ENCODE measurements at places on chromosomes 3 and 15.

DNA sequence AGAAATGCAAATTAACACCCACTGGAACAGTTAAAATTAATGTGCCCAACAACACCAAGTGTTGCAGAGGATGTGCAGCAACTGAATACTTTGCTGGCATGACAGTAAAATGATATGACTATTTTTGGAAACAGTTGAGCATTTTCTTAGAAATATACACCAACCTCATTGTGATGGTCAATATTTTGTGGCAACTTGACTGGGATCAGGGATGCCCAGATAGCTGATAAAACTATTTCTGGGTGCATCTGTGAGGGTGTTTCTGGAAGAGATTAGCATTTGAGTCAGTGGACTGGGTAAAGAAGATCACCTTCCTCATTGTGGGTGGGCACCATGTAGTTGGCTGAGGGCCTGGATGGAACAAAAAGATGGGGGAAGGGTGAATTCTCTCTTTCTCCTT, 57.9 kb downstream of the RPLP1 start:
- no peak for DNase-seq

- no peak for DNase-seq
Observed at GRCh38 chr15:51992953-51993352, 21.4 kb upstream of the LEO1 start.

DNA sequence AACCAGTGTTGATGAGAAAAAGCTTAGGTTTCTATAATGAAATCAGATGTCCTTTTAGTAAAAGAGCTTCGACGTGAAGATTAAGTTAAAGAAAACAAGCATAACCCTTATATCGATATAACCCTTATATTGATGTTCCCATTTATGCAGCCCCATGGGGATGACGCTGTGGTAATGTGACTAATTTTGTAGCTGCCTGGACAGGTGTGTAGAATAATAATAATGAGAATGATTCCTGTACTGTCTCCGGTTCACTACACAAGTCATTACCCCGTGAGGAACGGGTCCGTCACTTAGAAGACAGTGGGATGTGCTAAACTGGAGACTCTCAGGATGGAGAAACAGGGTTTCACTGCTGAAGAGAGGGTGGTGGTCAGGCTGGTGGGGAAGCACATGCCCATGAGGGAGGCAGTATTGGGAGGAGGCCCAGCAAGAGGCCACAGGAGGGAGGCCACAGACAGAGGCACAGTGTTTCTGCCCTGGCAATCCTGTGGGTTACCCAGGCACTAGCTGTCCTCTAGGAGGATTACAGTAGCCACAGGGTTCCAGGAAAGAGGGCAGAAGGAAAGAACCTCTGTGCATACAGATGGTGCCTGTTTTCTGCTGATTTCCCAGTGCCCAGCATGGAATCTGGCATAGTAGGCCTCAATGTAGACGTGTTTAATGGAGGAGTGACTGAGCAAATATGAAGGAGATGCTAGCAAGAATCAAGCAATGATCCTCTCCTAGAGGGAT, 191.1 kb upstream of the TSC22D2 start:
- DNase-seq: no peak

- DNase-seq: no peak
Observed at GRCh38 chr3:127457094-127457475, 133.4 kb downstream of the TPRA1 start.

DNA sequence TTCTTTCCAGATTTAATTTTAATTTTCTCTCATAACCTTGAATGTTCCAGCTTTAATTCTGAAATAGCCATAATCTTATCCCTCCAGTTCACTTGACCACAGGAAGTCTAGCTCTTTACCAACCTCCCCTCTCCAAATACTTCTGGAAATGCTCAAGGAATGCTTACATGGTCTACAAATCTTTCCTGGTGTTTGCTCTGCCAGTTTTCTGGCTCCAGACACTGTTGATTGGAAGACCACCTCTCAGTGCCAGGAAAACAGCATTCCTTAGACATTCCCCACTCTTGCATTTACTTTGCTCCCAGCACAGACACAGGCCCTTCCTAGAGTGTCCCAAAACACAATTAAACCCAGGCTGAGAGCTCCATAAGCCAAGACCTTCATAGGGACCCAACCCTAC, 98.6 kb downstream of the MESD start:
- DNase-seq: no peak

DNA sequence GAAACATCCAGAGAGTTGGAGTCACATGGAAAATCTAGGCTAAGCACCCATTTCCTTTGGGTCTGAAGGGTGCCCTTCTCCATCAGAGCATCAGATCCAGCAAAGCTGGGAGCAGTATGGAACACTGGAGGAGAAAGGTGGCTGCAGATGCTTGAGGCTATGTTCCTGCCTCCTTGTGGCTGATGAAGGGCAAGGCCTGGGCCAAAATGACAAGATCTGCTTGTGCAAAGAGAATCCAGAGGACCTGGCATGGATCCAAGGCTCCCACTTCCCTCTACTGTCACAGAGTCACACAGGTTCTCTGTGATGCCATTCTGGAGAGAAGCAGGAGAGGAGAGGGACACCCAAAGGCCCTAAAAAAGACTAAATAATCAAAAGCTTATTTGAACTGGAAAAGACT, 9.2 kb upstream of the ATP8B4 start:
- DNase-seq: no peak

DNA sequence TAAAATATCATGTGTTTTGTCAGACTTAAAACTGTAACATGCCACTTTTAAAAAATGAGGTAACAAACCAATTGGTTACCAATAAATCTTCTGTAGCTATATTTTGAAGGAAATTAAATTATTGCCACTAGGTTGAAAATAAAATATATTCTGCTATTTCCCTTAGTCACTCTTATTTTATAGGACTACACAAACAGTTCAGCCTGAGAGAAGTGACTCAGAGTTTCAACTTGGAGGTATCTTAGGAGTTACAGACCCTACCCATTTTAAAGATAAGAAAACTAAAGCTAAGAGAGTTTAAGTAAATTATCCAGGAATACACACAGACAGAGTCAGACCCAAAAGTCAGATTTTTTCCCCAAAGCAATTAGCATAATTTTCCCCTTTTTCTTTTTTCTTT, 65.1 kb downstream of the PIK3CB start:
- DNase-seq: no peak

- no peak for DNase-seq
Observed at GRCh38 chr3:43770426-43771103, 79.8 kb downstream of the ABHD5 start.

GRCh38 chr3:127831723-127832172, 9.4 kb upstream of the MGLL start:
- DNase-seq: no peak

DNA sequence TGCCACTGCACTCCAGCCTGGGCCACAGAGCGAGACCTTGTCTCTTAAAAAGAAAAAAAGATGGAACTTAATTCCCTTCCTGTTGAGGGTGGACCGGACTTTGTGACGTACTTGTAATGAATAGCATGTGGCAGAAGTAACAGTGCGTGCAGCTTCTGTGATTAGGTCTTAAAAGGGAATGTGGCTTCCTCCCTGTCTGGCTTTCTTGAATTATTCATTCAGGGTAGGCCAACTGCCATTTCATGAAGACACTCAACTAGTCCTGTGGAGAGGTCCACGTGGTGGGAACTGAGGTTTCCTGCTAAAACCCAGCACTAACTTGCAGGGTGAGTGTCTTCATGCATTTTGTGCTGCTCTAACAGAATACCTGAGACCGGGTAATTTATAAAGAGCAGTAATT, 98.9 kb upstream of the PIAS1 start:
- no peak for DNase-seq

GRCh38 chr15:70093481-70094319, 4.0 kb downstream of the TLE3 start:
- no peak for DNase-seq

- DNase-seq: no peak
Observed at GRCh38 chr3:48367201-48367600, 4.8 kb upstream of the FBXW12 start.

- no peak for DNase-seq
Observed at GRCh38 chr15:74313889-74314288, 53.6 kb downstream of the CYP11A1 start.

DNA sequence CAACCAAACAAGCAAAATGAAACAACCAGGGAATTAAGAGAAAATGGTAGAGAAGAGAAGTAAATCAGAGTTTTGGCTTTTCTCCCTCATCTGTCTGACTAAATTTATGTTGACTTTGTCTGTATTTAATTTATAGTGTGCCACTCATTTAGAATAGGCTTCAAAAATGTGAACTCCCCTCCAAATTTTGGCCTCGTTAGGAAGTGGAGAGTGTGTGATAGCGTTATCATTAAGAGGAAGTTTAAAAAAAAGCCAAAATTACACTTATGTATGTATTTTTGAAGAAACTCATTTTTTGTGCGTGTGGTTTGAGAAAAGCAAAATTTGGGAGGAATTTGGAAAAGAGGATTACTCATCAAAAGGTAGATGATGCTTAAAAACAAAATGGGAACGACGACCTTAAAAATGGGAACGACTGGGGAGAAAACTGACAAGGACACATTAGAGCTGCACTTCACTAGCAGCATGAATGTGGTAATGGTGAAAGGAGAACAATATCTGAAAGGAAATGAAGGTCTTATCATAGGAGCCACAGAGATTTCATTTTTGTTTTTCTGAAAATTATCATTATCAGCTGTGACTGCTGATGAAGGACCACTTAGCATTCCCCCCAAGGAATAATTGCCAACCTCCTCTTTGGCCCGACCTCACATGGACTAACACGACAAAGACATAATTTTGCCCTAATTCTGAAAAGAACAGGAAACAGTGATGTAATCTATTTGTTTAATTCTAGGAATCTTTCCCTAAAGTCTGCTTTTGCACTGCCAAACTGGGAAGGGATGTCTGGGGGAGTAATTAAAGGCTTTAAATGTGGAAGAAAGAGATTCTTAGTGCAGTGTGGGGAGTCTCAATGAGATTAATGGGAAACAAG, 163.2 kb upstream of the P2RY1 start:
- no peak for DNase-seq

DNA sequence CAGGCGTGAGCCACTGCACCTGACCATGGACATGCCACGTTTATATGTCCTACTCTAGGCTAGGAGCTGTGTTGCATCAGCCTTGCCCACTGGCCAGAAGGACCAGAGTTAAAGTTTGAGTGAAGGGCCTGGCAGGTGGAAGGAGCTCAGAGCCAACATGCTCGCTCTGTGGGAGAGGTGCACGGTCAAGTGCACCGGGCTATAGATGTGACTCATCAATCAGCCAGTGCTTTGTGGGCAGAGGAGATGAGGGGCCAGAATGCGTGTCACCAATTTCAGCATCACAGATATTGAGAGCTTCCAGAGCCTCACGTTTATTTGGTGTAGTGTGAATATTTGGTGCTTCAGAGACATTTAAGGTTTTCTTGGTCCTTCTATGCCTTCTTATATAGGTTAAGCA, 137.3 kb upstream of the KBTBD8 start:
- DNase-seq: no peak

- DNase-seq: no peak
Observed at GRCh38 chr3:43692085-43692855, 1.5 kb downstream of the ABHD5 start.

- no peak for DNase-seq
Observed at GRCh38 chr3:191889756-191890155, 428.8 kb downstream of the PYDC2 start.

DNA sequence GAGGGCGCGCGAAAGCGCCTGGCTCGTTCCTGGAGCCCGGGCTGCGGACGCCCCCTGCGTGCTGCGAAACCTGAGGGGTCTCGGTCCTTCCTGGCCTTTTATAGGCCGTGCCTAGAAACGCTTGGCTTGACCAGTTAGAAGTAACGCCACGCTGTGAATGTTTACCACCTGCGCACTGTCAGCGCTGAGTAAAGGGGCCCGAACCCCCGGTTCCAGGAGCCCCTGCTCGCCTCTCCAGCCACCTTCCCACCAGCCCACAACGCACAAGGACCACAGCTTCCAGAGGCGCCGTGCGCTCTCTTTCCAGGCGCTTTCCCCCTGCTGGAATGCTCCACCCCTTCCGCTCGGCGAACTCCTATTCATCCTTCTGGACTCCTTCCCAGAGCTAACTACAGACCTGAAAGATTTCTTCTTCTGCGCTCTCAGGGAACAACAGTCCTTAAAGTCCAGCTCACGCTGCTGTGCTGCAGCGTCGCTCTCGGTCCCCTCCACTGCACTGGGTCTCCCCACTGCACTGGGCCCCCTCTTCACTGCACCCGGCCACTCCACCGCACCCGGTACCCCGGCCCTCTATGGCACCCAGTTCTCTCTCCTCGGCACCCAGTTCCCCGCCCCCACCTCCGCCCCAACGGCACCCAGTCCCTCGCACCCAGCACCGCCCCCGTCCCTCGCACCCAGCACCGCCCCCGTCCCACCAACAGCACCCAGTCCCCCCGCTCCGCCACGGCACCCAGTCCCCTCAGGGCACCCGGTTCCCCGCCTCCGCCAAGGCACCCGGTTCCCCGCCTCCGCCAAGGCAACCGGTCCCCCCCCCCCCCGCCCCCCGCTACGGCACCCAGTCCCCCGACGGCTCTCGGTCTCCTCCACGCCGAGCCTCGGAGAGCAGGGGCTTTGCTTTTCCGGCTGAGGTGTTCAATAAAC, 69.8 kb downstream of the SQOR start:
- no peak for DNase-seq
